ENCODE measurements at places on chromosomes 2 and 18. TPM values are rescaled to one million over a fixed set of nuclear protein-coding genes. Genes with fewer than 3 reads are reported as not detected.

The ARHGAP28 gene
- 1.9 TPM for total RNA-seq

GRCh38 chr18:75496151-75496550 lies 68.6 kb upstream of the SMIM21 start:
- H3K27me3 ChIP-seq = no peaks in the 10 kb centered on the region
- H3K4me3 ChIP-seq = no peak overlapping the region
- H3K27ac ChIP-seq = no peak overlapping the region
- no peaks in the 10 kb centered on the region for H3K36me3 ChIP-seq
- no peaks in the 10 kb centered on the region for H3K4me1 ChIP-seq

DNA sequence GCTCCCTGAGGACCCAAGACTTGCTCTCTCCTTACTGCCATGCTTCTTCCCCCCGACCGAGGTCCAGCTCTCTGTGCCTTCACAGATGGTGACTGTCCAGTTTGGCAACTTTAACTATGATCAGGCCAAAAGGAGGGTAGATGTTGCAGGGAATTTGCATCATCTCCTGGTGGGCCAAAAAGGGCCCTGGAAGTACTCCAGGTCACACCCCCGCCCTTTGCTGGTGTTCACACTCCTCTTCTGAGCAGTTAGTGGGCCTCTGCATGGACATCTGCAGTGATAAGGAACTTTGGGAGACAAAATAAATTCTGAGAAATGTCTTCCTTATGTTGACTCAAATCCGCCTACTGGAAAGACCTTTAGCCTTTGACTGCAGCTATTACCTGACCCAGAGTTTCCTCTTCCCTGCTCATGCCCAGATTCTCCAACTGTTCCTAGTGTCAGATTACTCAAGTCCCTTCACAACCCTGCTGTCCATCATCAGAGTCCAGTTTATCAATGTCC lies 234.4 kb downstream of the LOXHD1 start:
- no peaks in the 10 kb centered on the region for H3K4me1 ChIP-seq
- no peak overlapping the region for H3K27ac ChIP-seq
- no peaks in the 10 kb centered on the region for H3K36me3 ChIP-seq
- no peaks in the 10 kb centered on the region for H3K27me3 ChIP-seq

- no peaks in the 10 kb centered on the region for H3K4me1 ChIP-seq
- no peak overlapping the region for H3K27ac ChIP-seq
- no peak overlapping the region for H3K4me3 ChIP-seq
- peaks cover 6% of the 10 kb centered on the region for H3K36me3 ChIP-seq
- DNase-seq = no peak
Measured at GRCh38 chr2:172582656-172583055, 26.8 kb downstream of the PDK1 start.

DNA sequence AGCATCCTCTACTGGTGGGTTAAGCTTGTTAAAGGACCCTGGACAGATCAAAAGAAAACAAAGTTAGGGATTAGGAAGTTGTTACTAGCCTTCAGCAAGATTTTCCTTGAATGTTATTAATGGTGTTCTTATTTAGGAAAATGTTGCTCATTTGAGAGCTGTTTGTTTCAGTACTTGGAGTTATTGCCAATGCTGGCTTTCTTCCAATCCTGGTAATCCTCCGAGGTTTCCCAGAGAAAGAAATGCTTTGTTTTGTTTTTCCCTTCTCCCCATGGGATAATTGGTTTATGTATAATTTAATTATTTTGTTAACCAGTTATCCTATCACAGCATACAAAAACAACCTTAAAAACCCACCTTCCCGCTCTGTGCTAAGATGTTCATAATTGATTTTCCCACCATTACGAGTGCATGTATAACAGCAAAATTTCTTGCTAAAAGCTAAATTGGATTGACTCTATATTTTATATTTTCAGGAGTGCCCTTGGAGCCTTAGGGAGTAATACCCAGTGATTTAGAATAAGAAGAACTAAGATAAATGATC lies 79.8 kb downstream of the MGAT5 start:
- H3K36me3 ChIP-seq = no peaks in the 10 kb centered on the region
- no peak overlapping the region for H3K4me3 ChIP-seq
- no peaks in the 10 kb centered on the region for H3K27me3 ChIP-seq
- H3K27ac ChIP-seq = no peak overlapping the region
- DNase-seq = no peak

DNA sequence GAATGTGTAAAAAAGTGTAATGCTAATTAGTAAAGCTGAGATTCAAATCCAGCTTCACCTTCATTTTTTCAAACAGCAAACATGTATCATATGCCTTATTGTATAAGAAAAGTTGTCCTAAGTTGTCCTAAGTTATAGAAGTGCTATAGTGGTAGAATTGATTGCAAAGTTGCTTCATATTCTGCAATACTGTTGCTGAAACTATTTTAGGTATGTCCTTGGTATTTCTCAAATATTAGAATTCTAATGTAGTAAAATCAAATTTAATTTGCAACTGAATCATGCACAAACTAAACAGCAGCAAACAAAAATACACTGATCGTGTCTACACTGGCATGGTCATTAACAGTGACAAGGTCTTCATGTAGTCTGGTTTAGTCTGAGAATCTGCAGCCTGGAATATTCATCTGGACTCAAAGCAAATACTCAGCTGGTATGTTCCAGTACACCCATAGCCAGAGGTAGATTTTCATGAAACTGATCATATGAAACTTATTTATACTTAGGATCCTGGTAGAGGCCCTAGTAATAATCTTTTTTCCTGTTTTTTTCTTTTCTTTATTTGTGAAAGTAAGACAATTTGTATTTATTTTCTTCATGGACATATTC lies 555.6 kb upstream of the ZEB2 start:
- no peaks in the 10 kb centered on the region for H3K4me1 ChIP-seq
- H3K36me3 ChIP-seq = no peaks in the 10 kb centered on the region

- no peaks in the 10 kb centered on the region for H3K36me3 ChIP-seq
- H3K4me3 ChIP-seq = no peak overlapping the region
- no peak overlapping the region for H3K27ac ChIP-seq
- no peaks in the 10 kb centered on the region for H3K4me1 ChIP-seq
- H3K27me3 ChIP-seq = no peaks in the 10 kb centered on the region
Measured at GRCh38 chr2:11998218-11998617, 251.8 kb downstream of the LPIN1 start.

The OR6B2 gene
- not detected for total RNA-seq

GRCh38 chr18:48762022-48762421 lies 188.7 kb downstream of the SMAD7 start:
- peaks cover 5% of the 10 kb centered on the region for H3K4me1 ChIP-seq
- H3K4me3 ChIP-seq = no peak overlapping the region
- peak overlapping the region; percentile 63 for H3K27ac ChIP-seq

GRCh38 chr2:203993560-203993959 lies 57.0 kb downstream of the ICOS start:
- no peak for DNase-seq
- H3K36me3 ChIP-seq = no peaks in the 10 kb centered on the region
- H3K27ac ChIP-seq = no peak overlapping the region
- H3K4me1 ChIP-seq = no peaks in the 10 kb centered on the region

The GPR39 gene
- 14.6 TPM for total RNA-seq

The PRSS56 gene
- total RNA-seq = not detected

GRCh38 chr2:105410554-105410953 lies 11.7 kb upstream of the FHL2 start:
- no peak overlapping the region for H3K27ac ChIP-seq
- H3K27me3 ChIP-seq = no peaks in the 10 kb centered on the region
- DNase-seq = no peak

The SERPINB5 gene
- 6.1 TPM for total RNA-seq

DNA sequence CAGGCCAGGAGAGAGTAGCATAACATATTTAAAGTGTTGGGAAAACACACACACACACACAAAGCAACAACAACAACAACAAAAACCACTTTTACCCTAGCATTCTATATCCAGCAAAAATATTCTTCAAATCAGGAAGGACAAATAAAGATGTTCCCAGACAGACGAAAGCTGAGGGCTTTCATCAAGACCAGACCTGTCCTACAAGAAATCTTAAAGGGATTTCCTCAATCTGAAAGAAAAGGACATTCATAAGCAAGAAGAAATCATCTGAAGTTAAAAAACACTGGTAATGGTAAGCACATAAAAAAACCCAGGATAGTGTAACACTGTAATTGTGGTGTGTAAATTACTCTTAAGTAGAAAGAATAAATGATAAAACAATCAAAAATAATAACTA lies 22.7 kb upstream of the BAZ2B start:
- no peaks in the 10 kb centered on the region for H3K36me3 ChIP-seq
- no peaks in the 10 kb centered on the region for H3K27me3 ChIP-seq
- no peak overlapping the region for H3K4me3 ChIP-seq
- H3K4me1 ChIP-seq = no peaks in the 10 kb centered on the region
- no peak for DNase-seq

DNA sequence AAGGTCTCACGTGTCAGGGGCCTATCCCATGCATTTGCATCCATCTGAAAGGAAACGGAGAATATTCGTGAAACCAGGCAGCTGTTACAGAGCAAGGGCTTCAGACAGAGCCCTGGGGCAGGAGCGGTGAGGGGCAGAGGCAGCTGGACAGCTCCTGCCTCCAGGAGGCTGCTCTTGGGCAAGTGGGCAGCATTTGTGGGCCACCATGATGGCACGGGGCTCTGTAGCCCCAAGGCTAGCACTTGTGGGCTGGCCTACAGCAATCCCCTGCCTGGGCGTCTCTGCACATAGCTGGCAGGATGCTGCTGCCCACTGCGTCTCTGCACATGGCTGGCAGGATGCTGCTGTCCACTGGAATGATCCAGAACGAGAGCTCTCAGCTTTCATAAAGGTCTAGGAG lies 52.8 kb upstream of the PTMA start:
- H3K4me3 ChIP-seq = no peak overlapping the region
- no peak overlapping the region for H3K27ac ChIP-seq
- DNase-seq = no peak
- H3K4me1 ChIP-seq = no peaks in the 10 kb centered on the region
- no peaks in the 10 kb centered on the region for H3K27me3 ChIP-seq

DNA sequence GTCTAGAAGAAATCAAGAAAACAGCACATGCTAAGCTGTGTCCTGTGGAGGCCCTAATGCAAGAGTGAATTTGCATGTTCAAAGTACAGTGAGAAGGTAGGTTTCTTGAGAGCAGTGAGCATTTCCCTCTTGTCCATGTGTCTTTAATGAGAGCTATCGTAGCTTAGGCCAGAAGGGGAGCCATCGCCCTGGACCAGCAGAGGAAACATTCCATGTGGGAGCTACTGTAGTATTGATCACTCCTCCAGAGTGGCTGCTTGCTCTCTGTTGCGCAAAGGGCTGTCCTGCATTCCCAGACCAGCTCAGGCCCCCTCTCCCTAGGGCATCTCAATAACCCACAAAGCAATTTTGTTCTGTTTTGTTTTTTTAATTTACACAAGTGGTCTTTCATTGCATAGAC lies 950.1 kb downstream of the CNTNAP5 start:
- no peak overlapping the region for H3K27ac ChIP-seq
- H3K27me3 ChIP-seq = no peaks in the 10 kb centered on the region
- no peaks in the 10 kb centered on the region for H3K36me3 ChIP-seq
- H3K4me3 ChIP-seq = no peak overlapping the region
- DNase-seq = no peak

The FOXD4L1 gene
- not detected for total RNA-seq

The ATOH8 gene
- total RNA-seq = 2.5 TPM

The IL1F10 gene
- total RNA-seq = not detected

The RPRM gene
- total RNA-seq = 0.88 TPM

The ALPI gene
- total RNA-seq = 27.1 TPM

The CMPK2 gene
- total RNA-seq = 2.6 TPM

GRCh38 chr2:112942654-112943002 lies 31.7 kb downstream of the IL37 start:
- no peak overlapping the region for H3K27ac ChIP-seq
- no peak overlapping the region for H3K4me3 ChIP-seq
- H3K36me3 ChIP-seq = no peaks in the 10 kb centered on the region
- no peaks in the 10 kb centered on the region for H3K4me1 ChIP-seq

The ACVR1C gene
- 18.2 TPM for total RNA-seq

- no peak overlapping the region for H3K27ac ChIP-seq
- H3K4me1 ChIP-seq = no peaks in the 10 kb centered on the region
- H3K36me3 ChIP-seq = no peaks in the 10 kb centered on the region
- no peaks in the 10 kb centered on the region for H3K27me3 ChIP-seq
- no peak overlapping the region for H3K4me3 ChIP-seq
Measured at GRCh38 chr18:58894930-58895329, 30.3 kb downstream of the ZNF532 start.

The THOC1 gene
- total RNA-seq = 32.9 TPM

The GKN2 gene
- not detected for total RNA-seq

DNA sequence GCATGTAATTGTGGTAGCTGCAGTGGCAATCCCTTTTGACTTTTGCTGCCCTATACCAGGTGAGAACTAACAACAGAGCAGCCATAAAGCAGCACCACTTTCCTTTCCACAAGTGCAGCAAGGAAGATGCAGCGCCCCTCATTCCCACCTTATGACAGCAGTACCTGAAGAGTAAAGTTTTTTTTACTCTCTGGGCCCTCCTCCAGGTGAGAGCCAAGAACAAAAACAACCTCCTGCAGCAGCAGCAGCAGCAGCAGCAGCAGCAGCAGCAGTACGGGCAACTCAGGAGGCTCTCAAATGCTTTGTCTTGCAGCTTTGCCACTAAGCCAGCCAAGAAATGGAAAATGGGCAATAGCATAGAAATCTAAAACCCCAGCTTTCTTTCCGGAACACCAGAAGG lies 397.5 kb downstream of the FIGN start:
- H3K4me1 ChIP-seq = no peaks in the 10 kb centered on the region
- no peaks in the 10 kb centered on the region for H3K36me3 ChIP-seq
- H3K27me3 ChIP-seq = no peaks in the 10 kb centered on the region
- no peak for DNase-seq
- no peak overlapping the region for H3K4me3 ChIP-seq

- no peaks in the 10 kb centered on the region for H3K4me1 ChIP-seq
- no peak overlapping the region for H3K4me3 ChIP-seq
- DNase-seq = no peak
- no peaks in the 10 kb centered on the region for H3K27me3 ChIP-seq
- no peak overlapping the region for H3K27ac ChIP-seq
Measured at GRCh38 chr18:32805354-32805753, 32.5 kb upstream of the KLHL14 start.

GRCh38 chr2:239716536-239717318 lies 308.4 kb downstream of the NDUFA10 start:
- H3K27ac ChIP-seq = no peak overlapping the region
- no peak overlapping the region for H3K4me3 ChIP-seq
- DNase-seq = no peak
- no peaks in the 10 kb centered on the region for H3K27me3 ChIP-seq

DNA sequence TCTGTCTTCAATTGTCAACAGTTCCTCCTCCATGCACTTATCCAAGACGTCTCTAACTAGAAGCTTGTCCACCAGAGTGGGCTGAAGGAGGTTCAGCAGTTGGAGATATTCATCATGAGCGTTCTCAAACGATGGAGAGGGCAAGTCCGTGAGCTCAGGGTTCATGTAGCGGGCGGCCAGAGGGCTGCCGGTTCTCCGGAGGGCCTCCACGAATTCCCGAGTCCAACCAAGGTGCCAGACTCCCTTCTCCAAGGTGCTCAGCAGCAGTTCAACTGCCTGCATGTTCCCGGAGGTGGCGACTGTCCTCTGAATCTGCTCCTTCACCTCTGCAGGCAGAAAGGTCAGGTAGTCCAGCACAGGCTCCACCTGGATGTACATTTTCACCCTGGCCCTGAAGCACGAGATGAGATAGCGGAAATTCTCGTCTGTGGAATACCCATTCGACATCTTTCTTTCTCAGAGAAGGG lies 590 bp downstream of the IFIH1 start:
- no peaks in the 10 kb centered on the region for H3K4me1 ChIP-seq
- no peaks in the 10 kb centered on the region for H3K36me3 ChIP-seq
- peak; percentile 57 for DNase-seq
- no peaks in the 10 kb centered on the region for H3K27me3 ChIP-seq
- peak overlapping the region; percentile 90 for H3K27ac ChIP-seq
- peak overlapping the region; percentile 78 for H3K4me3 ChIP-seq

The TBC1D8 gene
- 11.8 TPM for total RNA-seq

The KIF1A gene
- 1.9 TPM for total RNA-seq

The ST8SIA5 gene
- 0.32 TPM for total RNA-seq

- H3K27ac ChIP-seq = no peak overlapping the region
- no peaks in the 10 kb centered on the region for H3K27me3 ChIP-seq
- DNase-seq = no peak
- H3K4me3 ChIP-seq = no peak overlapping the region
- H3K4me1 ChIP-seq = no peaks in the 10 kb centered on the region
Measured at GRCh38 chr2:211454679-211455078, 898.3 kb downstream of the CPS1 start.
